Pancreas (tissue), 10 donors: ENCODE measurements at places on chromosomes 2 and 18. TPM values are rescaled to one million over a fixed set of nuclear protein-coding genes. Genes with fewer than 3 reads are reported as not detected.

The ZNF516 gene
- 10.3 TPM for total RNA-seq

The CD207 gene
- 0.34 TPM for total RNA-seq

The CCDC178 gene
- total RNA-seq: 0.51 TPM

The DLX2 gene
- not detected for total RNA-seq

DNA sequence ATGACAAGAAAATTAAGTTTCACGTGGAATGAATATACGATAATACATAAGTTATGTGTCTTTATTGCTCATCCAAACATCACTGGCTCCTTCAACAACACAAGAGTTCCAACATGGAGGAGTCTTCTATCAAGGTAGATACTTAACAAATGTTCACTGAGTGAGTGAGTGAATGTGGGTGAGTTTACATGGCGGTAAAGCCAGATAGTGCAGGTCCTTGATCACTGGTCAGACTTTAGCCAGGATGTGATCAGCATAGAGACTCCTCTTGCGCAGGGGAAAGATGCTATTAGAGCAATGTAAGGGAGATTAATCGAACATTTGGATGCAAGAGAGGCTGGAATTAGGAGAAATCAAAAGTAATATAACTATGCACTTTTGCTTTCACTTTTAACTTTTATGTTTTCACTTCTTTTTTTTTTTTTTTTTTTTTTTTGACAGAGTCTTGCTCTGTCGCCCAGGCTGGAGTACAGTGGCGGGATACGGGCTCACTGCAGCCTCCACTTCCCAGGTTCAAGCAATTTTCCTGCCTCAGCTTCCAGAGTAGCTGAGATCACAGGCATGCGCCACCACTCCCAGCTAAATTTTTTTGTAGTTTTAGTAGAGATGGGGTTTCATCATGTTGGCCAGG lies 249.0 kb upstream of the ID2 start:
- H3K27me3 ChIP-seq: no peaks in the 10 kb centered on the region
- no peaks in the 10 kb centered on the region for H3K4me1 ChIP-seq
- DNase-seq: no peak
- no peak overlapping the region for H3K4me3 ChIP-seq

GRCh38 chr2:240164586-240164985 lies 24.1 kb upstream of the OTOS start:
- no peak overlapping the region for H3K4me3 ChIP-seq
- no peaks in the 10 kb centered on the region for H3K36me3 ChIP-seq
- no peak for DNase-seq
- no peak overlapping the region for H3K27ac ChIP-seq

DNA sequence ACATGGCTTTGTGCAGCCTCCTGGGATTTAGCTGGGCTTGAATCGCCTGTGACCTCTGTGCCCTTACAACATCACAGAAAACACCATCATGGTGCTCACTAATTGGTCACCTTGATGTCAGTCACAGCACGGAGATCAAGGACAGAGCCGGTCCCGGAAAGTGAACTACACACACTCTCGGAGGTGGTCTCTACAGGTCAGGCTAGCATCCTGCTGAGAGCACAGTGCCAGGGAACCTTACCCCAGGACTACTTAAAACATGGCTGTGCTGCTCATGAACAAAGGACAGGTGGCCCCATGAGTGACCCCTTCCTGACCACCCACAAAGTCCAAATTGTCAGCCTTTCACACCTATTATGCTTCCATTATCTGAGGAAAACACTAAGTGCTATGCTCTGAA lies 1782.1 kb upstream of the CELF4 start:
- no peak overlapping the region for H3K4me3 ChIP-seq
- H3K36me3 ChIP-seq: no peaks in the 10 kb centered on the region
- DNase-seq: no peak
- no peaks in the 10 kb centered on the region for H3K27me3 ChIP-seq
- no peak overlapping the region for H3K27ac ChIP-seq

DNA sequence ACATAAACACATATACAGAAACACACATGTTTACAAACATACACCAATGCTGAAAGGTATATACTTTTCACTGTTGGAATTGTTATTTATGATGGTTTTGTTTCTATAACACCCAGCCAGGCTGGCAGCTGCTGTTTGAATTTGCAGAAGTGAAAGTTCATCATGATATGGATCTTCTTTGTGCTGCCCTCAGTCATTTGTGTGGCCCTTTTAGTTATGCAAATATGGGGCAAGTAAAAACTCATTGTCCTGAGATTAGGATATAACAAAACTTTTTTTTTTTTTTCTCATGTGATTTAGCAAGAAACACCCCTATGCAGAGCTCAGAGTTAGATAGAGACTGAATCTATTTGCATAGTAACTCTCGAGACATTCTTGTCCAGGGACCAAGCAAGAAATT lies 714.1 kb downstream of the KCNJ3 start:
- DNase-seq: no peak
- H3K4me3 ChIP-seq: no peak overlapping the region
- H3K27ac ChIP-seq: no peak overlapping the region
- H3K36me3 ChIP-seq: no peaks in the 10 kb centered on the region
- no peaks in the 10 kb centered on the region for H3K27me3 ChIP-seq
- H3K4me1 ChIP-seq: no peaks in the 10 kb centered on the region

DNA sequence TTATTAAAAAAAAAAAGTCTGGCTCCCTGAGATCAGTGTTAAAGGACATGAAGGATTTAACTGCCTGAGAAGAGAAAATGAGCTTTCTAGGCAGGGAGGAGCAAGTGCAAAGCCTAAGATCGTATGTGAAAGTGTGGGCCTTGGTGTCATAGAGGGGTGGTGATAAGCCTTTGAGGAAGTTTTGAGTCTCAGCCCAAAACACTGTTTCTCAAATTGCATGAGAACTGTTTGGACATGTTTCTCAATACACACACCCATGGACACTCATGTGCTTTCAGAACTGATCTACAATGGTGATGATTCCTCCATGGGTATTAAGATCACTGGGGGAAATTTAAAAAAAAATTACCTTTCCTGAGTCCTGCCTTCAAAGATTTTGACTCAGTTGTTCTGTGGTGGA lies 336.7 kb upstream of the RND3 start:
- H3K4me1 ChIP-seq: no peaks in the 10 kb centered on the region
- no peak overlapping the region for H3K4me3 ChIP-seq
- H3K36me3 ChIP-seq: no peaks in the 10 kb centered on the region
- no peak for DNase-seq
- H3K27ac ChIP-seq: no peak overlapping the region

DNA sequence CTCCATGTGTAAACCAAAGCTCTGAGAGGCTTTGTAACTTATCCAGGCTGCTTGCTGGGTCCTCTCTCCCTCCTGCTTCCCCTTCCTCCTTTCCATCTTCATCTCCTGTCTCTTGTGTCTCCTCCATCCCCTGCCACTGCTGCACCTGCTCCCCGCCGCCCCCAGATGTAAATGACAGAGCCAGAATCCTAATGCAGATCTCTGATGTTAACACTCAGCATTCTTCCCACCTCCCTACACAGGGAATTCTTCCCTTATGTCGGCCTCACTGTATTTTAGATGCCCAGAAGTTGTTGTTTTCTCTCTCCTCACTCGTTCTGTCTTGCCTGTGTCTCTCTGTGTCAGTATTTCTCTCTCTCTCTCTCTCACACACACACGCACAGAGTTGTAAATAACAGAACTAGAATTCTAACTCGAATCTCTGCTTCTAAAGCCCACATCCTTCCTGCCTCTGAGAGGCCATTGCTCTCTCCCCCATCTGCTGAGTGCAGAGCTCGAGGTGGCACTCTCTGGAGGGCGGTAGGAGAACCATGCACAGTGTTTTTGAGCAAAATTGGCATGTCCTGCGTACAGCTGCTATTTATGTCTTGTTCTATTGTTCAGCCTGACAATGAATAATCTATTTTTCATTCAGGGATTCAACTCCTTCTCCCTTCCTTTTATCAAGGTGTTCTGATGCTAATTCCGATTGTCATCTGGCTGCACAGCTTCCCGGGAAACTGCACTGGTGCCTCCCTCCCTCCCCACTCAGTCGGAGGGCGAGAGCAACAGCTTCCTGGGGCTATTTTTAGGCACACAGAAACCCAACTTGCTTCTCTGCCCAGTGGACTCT lies 219.9 kb downstream of the SH3RF3 start:
- peak; percentile 0 for DNase-seq
- H3K4me1 ChIP-seq: no peaks in the 10 kb centered on the region
- H3K27ac ChIP-seq: no peak overlapping the region
- no peaks in the 10 kb centered on the region for H3K27me3 ChIP-seq
- H3K4me3 ChIP-seq: no peak overlapping the region
- H3K36me3 ChIP-seq: no peaks in the 10 kb centered on the region

GRCh38 chr18:76579301-76579695 lies 84.3 kb upstream of the ZNF516 start:
- DNase-seq: no peak
- H3K36me3 ChIP-seq: no peaks in the 10 kb centered on the region
- H3K27me3 ChIP-seq: no peaks in the 10 kb centered on the region

- H3K4me1 ChIP-seq: no peaks in the 10 kb centered on the region
- H3K36me3 ChIP-seq: no peaks in the 10 kb centered on the region
- H3K27me3 ChIP-seq: no peaks in the 10 kb centered on the region
- H3K4me3 ChIP-seq: no peak overlapping the region
- no peak overlapping the region for H3K27ac ChIP-seq
These were observed 154.2 kb upstream of the DLX2 start for GRCh38 chr2:172256886-172257285.

- no peaks in the 10 kb centered on the region for H3K27me3 ChIP-seq
- no peak overlapping the region for H3K27ac ChIP-seq
- no peak for DNase-seq
- H3K4me1 ChIP-seq: no peaks in the 10 kb centered on the region
- H3K4me3 ChIP-seq: no peak overlapping the region
These were observed 25.6 kb downstream of the GLI2 start for GRCh38 chr2:120761164-120761861.

GRCh38 chr18:23885750-23886149 lies 128.8 kb upstream of the TTC39C start:
- H3K4me1 ChIP-seq: peaks cover 23% of the 10 kb centered on the region
- H3K27me3 ChIP-seq: no peaks in the 10 kb centered on the region
- no peak overlapping the region for H3K4me3 ChIP-seq
- peak overlapping the region; percentile 46 for H3K27ac ChIP-seq

DNA sequence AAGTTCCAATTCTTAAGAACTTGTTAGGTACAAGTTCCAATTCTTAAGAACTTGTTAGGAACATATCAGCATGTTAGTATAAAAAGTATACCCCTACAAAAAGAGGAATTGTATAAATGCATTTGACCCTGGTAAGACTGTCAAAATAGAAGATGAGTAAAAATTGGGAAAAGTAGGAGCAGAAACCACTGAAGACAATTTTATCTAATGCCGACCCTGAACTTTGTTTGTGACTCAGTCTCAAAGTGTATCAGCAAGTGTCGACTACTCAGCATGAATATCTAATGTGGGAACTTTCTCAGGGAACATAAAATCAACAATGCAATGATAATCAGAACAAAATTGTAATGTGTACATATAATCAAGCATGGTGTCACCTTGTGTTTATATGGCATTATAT lies 583 bp upstream of the CD226 start:
- DNase-seq: no peak
- H3K4me3 ChIP-seq: no peak overlapping the region
- no peaks in the 10 kb centered on the region for H3K36me3 ChIP-seq
- no peaks in the 10 kb centered on the region for H3K4me1 ChIP-seq

DNA sequence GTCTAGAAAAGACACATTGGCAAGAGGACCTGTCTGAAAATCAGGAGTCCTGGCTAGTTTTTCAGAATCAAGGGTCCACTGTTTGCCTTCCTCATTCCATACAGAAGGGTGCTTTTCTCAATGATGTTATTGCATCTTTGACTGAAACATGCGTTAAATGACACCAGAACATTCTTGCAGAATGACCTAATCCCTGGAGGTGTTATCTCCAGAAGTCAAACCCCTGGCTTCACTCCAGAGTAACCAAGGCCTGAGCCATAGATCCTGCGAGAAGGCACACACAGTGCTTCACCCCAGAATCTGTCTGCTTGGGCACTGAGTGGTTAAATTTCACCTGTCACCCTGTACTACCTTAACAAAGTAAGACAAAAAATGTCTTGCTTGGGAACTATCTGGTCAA lies 1055.2 kb upstream of the FANCL start:
- H3K4me3 ChIP-seq: no peak overlapping the region
- H3K27me3 ChIP-seq: no peaks in the 10 kb centered on the region
- no peaks in the 10 kb centered on the region for H3K36me3 ChIP-seq
- H3K27ac ChIP-seq: no peak overlapping the region
- H3K4me1 ChIP-seq: no peaks in the 10 kb centered on the region
- DNase-seq: peak; percentile 27
